ENCODE measurements at places on chromosomes 16 and 17.

DNA sequence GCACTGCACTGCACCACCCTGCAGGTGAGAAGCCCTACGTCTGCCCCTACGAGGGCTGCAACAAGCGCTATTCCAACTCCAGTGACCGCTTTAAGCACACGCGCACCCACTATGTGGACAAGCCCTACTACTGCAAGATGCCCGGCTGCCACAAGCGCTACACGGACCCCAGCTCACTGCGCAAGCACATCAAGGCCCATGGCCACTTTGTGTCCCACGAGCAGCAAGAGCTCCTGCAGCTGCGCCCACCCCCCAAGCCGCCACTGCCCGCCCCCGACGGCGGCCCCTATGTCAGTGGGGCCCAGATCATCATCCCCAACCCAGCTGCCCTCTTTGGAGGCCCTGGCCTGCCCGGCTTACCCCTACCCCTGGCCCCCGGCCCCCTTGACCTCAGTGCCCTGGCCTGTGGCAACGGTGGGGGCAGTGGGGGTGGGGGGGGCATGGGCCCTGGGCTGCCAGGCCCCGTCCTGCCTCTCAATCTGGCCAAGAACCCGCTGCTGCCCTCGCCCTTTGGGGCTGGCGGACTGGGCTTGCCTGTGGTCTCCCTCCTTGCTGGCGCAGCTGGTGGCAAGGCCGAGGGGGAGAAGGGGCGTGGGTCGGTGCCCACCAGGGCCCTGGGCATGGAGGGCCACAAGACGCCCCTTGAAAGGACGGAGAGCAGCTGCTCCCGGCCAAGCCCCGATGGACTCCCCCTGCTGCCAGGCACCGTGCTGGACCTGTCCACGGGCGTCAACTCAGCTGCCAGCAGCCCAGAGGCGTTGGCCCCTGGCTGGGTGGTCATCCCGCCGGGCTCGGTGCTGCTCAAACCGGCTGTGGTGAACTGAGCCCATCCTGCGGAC lies 14.2 kb downstream of the PAM16 start:
- no peak for DNase-seq

GRCh38 chr16:10172848-10173655 lies 9.2 kb downstream of the GRIN2A start:
- DNase-seq, result no peak

DNA sequence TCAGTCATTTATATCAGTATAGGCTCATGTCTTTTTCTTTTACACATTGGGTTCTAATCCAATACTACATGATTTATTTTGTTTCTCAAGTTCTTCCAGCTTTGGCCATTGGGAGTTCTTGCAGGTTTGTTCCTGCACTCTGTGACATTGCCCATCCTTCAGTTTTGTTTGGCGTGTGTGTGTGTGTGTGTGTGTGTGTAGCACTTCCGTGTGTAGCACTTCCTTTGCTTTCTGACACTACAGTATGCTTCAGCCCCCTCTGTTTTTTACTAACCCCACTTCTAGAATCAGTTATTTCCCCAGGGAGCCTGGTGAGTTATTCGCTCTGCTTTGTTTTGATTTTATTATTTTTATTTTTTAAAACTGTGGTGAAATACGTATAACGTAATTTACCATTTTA lies 75.6 kb upstream of the LGALS9 start:
- no peak for DNase-seq

- no peak for DNase-seq
Observed at GRCh38 chr17:57935833-57936807, 19.1 kb downstream of the CUEDC1 start.

GRCh38 chr17:1511756-1512321 lies 4.6 kb downstream of the INPP5K start:
- no peak for DNase-seq

DNA sequence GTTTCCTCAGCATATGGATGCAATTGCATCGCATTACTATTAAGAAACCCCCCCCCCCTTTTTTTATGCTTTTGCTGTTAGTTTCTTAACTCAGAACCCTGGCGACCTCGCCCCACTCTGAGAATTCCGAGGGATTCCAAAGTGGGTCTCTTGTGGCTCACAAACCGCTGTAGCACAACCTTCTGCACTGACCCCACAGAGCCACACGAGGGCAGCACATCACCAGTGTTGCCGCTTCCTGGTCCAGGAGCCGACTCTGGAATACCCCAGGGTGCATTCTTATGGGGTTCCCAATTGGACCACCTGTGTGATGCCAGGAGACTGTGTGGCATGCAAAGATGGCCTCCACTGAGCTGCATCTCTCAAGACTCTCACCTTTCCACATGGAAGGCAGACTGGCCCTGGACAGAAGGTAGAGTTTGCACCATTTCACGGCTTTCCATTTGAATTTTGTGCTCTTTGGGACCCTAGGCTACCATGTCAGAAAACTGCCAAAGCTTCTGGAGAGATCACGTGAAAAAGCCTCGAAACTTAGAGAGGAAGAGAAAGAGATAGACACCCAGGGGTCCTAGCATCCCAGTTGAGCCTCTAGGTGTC lies 432.7 kb upstream of the ASIC2 start:
- no peak for DNase-seq

DNA sequence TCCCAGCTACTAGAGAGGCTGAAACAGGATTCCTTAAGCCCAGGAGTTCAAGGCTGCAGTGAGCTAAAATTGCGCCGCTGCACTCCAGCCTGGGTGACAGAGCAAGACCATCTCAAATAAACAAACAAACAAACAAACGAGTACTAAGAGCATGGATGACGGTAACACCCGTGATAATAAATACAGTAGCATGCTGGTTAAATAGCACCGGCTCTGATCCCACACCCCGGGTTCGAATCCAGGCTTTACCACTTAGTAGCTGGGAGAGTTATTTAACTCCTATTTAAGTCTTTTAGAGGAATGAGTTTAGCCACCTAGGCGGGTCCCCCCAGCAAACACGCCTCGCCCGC lies 301 bp upstream of the METTL22 start:
- DNase-seq, result no peak

- DNase-seq, result no peak
Observed at GRCh38 chr17:10756619-10757018, 26.8 kb upstream of the TMEM220 start.

- DNase-seq, result no peak
Observed at GRCh38 chr16:1666316-1666715, 11.8 kb upstream of the JPT2 start.

DNA sequence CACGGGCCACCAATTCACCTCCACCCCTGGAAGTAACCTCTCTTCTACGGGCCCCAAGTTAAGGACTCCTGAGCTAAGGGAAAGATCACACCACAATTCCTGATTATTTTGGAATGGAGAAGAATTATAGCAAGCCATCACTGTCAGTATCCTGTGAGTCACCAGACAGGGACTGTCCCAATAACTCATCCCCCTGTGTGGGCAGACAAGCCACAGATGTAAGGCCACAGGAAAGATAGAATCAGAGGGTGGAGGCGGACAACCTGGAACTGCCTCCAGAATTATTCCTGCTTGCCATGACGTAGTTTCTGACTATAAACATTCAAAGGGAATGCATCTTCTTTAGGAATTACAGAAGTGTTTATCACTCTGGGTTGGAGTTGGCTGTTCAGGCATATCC lies 5.8 kb upstream of the MYO1D start:
- no peak for DNase-seq

DNA sequence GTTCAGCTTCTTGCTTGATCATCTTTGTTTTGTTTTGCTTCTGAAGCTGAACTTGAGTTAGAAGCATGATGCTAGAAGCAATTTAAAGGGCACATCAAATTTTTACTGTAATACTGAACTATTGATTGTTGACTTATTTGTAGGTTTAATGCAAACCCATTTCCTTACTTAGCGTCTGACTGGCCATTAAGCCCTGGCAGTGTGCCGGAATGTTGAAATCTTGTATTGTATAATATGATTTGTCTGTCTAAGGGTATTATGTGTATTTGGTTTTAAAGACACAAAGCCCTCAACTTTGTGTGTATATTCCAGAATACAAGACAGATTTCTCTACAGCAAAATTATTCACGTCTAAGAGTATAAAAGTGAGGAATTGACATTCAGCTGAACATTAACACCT lies 39.7 kb downstream of the NUP93 start:
- DNase-seq, result no peak

- DNase-seq, result no peak
Observed at GRCh38 chr16:67311607-67312488, 14.7 kb downstream of the KCTD19 start.
